GM23248 (cell line): ENCODE measurements at places on chromosomes 11 and 22.

DNA sequence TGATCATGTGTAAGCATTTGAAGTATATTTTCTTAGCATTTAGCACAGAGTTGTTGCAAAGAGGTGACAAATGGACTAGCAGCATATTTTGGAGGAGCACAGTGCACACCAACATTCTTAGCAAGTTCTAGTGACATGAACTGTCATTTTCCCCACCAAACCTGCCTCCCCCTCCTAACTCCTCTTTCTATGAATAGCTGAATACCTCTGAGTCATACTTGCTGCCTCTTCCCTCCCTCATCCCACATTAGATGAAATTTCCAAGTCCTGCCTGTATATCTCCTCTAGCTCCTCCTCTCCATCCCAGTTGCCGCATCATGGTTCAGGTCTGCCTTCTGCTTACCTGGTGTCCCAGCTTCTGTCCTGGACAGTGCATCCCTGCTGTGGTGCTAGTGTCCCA, 7.2 kb downstream of the OSBP2 start:
- peak; percentile 69 for DNase-seq

DNA sequence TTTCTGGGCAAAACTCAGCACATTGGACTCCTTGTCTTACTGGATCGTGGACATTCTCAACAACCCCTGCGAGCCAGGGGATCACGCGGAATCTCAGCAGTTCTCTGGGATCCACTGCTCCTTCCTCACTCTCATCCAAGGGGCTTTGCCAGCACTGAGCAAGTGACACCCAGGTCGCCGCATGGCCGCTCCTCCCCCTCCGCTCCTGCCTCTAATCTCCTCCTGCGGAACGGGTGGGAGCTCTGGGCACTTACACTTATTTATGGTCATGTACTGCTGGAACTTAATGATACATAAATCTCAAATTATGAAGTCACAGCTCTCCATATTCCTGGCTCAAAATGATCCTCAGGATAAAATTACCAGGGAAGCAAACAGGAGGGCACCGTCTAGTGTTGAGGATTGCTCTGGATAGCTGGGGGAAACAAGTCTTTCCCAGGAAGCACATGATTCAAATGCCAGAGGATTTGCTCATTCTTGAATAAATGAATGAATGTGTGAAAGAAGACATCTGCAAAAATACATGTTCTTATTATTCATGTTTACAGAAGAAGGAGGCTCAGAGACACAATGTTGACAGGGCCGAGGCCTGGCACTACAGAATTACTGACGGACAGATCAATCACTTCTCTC, 1077.3 kb downstream of the TBC1D22A start:
- DNase-seq, result no peak

GRCh38 chr11:79017811-79018210, 423.0 kb downstream of the TENM4 start:
- no peak for DNase-seq

DNA sequence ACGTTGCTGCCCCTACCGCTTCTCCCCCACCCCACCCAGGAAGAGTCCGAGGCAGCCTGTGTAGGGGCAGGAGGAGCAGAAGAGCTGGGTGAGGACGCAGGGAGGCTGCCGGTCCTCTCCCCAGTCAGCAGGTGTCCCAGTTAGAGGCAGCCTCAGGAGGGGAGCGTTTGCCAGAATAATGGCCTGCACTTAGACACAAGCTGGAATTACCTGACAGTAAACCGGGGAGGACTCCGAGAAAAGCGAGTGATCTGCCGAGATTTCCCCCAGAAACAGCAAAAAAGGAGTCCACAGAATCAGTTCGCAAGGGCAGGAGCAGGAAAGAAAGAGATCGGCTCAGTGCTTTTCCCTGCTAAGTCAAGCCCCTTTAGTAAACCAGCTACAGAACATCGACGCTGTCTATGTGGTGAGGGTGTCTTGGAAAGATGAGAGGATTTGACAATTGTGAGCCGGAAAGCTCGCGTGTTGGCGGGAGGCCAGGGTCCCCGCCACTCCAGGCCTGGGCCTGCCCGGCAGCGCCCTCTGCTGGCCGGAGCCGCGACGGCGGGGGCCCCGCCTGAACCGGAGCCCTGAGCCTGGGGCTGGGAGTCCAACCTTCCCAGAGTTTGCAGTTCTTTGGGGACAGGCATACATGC, 17.7 kb upstream of the THRSP start:
- DNase-seq, result peak; percentile 73

DNA sequence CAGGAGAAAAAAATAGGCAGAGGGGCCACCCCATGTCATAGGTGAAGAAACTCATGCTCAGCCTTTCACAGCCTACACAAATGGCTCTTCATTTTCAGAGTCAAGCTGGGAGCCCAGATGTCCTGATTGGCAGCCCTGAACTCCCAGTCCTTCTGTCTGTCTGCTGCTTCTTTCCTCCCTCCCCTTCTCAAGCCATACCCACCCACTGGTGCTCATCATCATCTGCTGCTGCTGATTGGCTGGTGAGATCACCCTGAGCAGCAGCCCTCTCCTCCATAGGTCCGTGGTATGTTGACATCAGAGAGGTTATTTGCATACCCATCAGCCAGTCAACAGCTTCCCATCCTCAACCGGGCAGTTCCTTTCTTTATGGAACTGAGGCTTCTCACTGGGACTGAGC, 46.1 kb upstream of the PRDM11 start:
- peak; percentile 35 for DNase-seq

DNA sequence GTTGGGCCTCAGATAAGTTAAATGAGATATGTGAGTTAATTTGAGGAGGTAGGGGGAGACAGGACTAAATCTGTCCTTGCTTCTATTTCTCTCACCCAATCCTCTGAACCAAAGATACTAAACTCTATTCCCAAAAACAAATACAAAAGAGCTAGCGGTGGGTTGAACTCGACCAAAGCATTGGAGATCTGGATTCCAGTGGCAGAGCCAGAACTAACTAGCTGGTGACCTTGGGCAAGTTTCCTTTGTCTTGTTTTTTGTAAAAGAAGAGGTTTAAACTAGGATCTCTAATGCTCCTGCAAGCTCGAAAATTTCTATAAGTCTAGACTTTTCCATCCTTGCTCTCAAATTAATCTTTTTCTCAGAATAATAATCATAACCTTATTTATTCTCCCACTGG, 1.5 kb downstream of the ME3 start:
- no peak for DNase-seq

DNA sequence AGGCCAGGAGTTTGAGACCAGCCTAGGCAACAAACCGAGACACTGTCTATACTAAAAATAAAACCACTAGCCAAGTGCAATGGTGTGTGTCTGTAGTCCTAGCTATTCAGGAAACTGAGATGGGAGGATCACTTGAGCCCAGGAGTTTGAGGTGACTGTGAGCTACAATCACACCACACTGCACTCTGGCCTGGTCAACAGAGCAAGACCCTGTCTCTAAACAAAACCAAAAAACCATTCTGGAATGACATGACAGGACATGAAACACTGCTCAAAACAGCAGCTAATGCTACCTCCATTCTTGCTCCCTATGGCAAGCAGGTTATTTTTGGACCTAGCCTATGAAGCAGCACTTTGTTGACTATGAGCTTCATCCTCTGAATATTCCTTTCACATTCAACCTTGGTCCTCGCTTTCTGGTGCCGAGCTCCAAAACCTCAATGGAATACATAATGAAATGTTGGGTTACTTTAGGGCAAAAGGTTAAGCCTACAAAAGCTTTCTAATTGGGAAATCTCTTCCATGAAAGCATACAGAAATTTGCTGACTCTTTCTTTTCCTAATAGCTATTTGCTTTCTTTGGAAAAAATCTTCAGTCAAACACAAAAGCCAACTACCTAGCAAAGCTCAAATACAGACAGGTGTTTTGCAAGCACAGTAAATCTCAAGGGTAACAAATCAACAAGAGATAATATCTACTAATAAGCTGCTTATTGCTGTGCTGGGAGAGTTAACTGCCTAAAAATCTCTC, 21.1 kb downstream of the SIK3 start:
- no peak for DNase-seq

DNA sequence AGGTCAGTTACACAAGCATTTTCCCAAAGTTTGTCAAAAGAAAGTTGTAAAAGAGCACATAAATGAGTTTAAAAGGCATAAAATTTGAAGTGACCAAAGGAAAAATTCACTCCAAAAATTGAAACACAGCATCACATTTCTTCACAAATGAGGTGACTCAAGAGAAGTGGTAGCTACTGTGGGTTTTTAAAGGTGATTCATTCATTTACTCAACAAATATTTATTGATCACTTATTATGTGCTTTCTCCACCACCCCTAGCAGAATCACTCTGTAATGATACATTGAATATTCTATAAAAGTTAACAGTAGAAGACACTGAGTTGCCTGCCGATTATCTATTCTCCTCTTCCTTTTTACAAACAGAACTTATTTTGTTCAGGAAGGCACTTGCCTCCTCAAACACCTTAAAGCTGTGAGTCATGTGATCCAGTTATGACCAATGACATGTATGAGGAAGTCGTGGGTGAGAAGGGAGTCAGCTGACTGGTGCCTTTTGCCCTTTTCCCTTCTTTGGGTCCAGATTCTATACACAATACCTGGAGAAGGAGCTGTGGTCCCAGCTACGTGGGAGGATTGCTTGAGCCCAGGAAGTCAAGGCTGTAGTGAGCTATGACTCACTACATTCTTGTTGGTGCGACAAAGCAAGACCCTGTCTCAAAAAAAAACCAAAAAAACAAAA, 67.7 kb upstream of the CLNS1A start:
- DNase-seq, result peak; percentile 40

GRCh38 chr22:48493733-48494132, 1333.9 kb downstream of the BRD1 start:
- no peak for DNase-seq

GRCh38 chr11:16191212-16191867, 165.0 kb downstream of the SOX6 start:
- DNase-seq, result no peak

- DNase-seq, result no peak
These were observed 33.7 kb downstream of the CYB5R2 start for GRCh38 chr11:7639643-7640025.

DNA sequence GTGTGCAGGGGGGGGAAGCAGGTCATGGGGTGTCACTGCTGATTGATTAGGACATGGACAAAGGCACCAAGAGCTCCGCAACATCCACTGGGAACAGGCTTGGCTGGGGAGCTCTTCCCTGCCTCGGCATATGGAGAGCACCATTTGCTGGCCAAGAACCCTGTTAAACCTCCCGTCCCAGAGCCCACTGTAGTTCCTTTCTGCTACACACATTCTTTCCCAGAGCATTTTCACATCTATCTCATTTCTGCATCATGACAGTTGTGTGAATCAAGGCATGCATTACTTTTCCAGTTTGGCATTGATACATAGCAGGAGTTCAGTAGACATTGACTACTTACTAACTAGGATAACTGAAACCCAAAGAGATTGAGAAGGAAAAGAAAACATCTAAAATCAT, 333.4 kb upstream of the B3GAT1 start:
- DNase-seq, result no peak

DNA sequence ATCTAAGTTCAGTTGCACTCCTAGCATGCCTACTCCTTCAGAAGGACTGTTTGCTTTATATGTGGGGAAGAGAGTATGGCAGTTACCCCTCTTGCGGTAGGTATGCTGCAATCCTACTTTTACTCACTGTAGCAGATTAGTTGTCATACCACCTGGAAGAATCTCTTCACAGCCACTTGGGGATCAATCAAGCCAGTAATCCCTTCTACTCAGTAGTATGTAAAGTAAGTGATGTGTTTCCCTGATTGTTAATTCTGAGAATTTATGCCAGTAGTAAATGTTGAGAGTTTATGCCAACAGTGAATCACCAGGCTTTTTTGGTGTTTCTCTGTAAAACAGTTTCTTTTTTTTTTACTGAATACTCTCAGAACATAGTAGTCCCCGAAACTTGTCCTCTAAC, 34.4 kb downstream of the PRMT3 start:
- DNase-seq, result no peak

DNA sequence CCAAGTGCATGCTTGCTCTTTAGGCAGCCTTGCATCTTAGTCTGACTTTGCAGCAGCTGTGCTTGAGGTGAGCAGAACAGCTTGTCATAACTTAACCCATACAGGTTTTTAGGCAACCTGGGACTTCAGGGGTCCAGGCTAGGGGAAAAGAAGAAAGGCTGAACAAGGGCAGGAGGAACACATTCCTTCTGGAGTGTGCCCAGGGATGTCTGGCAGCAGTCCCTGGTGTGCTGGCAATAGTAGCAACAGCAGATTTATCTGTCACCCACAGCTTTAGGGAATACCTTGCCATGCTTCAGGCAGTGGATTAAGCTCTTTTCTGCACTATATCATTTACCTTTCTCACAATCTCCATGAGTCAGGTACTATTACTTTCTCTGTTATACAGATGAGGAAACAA, 513.0 kb downstream of the RAB38 start:
- DNase-seq, result no peak
